Activated T-cell treated with anti-CD3 and anti-CD28 coated beads, Interleukin-2, amount 50 U/mL, for 4 hours (primary cell): ENCODE measurements at places on chromosomes 1 and 21.

- DNase-seq: no peak
These were observed 218.8 kb upstream of the TMPRSS15 start for GRCh38 chr21:18622383-18622782.

GRCh38 chr1:26799479-26800142 lies 11.9 kb downstream of the PIGV start:
- DNase-seq: peak; percentile 39

GRCh38 chr1:245869847-245870246 lies 637.2 kb downstream of the SMYD3 start:
- DNase-seq: no peak

DNA sequence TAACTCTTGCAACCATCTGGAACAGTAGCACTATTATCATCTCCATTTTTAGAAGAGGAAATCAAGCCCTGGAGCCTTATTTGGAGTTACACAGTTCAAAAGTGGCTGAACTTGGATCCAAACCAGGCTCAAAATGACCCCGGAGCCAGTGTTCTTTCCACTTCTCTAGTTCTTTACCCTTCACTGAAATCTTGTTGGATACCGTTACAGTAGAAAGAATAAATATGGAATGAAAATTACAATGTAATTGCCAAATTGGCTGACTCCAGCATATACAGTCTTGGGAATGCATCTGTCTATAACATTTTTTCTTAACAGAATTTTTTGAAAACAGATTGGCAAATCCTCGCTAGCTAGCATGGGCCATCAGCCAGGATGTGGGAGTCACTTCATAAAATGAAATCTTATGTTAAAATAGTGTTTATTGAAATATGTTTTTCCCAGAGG lies 261.4 kb downstream of the CTH start:
- DNase-seq: no peak

DNA sequence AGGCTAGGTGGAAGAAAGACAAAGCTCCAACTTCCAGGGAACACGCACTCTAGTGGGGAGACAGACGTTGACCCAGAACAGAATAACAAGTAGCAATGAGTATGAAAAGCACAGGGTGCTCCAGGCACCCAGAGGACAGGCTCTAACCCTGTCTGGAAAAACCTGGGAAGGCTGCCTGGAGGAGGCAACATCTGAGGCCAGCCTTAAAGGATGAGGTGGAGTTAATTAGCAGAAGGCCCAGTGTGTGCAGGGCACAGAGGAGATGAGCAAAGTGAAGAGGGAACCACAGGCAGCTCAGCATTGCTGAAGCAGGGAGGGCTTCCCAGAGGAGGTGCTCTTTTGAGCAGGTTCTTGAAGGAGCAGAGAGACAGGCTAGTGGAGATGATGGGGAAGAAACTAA lies 126.7 kb upstream of the KLHDC7A start:
- no peak for DNase-seq

DNA sequence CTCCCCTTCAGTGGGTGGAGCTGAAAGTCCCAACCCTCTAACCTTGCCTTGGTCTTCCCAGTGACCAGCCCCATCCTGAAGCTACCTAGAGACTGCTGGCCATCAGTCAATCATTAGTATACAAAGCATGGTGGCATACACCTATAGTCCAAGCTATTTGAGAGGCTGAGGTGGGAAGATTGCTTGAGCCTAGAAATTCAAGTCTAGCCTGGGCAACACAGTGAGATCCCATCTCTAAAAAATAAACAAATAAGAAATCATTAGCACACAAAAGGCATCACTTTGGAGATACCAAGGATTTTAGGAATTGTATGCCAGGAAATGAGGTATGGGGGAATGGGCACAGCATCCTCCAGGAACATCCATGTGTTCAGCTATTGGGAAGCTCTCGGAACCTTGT lies 4.4 kb upstream of the IFI6 start:
- DNase-seq: no peak

GRCh38 chr1:183089025-183089639 lies 65.9 kb downstream of the LAMC1 start:
- no peak for DNase-seq

GRCh38 chr1:20465187-20465586 lies 20.8 kb downstream of the CAMK2N1 start:
- DNase-seq: no peak

- no peak for DNase-seq
These were observed 775 bp downstream of the MMEL1 start for GRCh38 chr1:2632051-2632430.

DNA sequence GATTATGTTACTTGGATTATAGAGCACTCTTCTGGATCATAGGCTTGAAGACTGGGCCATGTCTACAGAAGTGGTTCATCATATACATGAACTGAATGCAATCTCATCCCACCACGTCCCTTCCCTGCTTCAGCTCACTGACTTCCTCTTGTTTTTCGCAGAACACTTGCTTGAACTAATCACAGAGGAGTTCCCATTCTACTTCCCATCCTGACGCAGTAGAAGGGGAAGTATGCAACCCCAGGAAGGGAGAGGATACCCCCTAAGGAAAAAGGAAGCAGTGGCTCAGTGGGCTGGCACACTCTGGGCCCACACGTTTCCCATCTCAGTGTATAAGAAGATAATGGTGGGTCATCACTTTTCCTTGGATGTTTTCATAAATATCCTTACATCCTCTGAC lies 36.2 kb downstream of the CASQ2 start:
- no peak for DNase-seq

- DNase-seq: peak; percentile 36
These were observed 2.3 kb downstream of the IL6R start for GRCh38 chr1:154407198-154408091.

DNA sequence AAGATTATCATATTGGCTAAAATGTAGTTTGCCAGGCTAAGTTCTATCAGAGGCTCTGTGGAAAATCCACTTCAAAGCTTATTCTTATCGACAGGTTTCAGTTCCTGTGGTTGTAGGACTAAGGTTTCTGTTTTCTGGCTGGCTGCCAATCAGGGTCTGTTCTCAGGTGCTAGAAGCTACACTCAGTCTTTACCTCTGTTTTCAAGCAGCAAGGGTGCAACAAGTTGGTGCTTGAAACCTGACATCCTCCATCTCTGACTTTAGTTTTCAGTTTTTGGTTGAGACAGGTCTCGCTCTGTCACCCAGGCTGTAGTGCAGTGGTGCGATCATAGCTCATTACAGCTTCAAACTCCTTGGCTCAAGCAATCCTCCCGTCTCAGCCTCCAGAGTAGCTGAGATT lies 15.3 kb upstream of the TMCO2 start:
- peak; percentile 10 for DNase-seq

GRCh38 chr1:205293350-205294074 lies 28.0 kb downstream of the NUAK2 start:
- no peak for DNase-seq

GRCh38 chr1:2276803-2277580 lies 48.9 kb downstream of the SKI start:
- no peak for DNase-seq

DNA sequence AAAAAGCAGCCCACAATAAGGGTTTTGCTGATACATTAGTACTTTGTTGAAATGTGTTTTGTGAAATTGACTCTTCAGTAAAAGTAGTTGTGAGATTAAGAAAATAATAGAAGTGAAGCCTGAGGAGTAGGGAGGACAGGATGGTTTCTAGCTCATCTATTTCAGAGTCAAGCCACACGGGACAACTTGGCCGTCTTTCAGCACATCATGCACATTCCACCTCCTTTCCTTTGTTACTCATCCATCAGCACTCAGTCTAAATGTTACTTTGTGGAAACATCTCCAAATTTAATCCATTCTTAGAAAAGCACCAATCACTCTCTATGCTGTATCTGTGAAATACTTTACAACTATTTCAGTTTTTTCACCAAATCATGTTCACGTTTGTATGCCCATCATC lies 223.3 kb downstream of the FGGY start:
- no peak for DNase-seq

DNA sequence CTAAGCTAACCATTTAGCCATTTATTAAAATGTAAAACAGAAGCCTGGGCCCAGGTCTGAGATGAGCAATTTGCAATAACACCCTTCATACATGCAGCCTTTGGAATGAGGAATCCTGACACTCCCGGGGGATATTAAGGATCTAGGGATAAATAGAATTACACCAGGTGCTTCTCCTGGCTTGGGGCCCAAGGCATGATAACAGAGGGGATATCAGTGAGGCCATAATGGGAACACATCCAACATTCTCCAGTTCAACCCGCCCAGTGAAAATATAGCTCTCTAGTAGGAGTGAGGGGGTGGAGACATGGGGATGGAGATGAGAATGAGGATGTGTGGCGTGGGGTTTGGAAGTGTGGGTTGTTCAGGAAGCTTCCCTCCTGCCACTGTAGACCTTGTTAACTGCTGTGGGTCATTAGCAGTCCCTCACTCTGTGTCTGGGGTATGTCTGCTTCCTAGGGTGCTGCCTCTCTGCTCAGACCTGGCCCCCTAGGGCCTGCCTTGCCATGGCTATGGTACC lies 57.9 kb upstream of the KANK4 start:
- DNase-seq: no peak

DNA sequence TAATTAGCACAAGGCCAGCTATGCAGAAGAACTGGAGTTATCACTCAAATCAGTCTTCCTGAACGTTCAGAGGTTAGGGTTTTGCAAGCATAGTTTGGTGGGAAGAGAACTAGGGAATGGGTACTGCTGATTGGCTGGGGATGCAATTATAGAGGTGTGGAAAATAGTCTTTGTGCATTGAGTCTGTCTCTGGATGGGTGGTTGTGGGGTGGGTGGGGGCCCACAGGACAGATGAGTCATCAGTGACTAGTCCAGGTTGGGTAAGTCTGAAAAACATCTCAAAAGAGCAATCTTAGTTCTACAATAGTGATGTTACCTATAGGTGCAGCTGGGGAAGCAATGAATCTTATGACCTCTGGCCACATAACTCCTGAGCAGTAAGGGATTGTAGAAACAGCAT lies 89.7 kb upstream of the HMCN1 start:
- no peak for DNase-seq

DNA sequence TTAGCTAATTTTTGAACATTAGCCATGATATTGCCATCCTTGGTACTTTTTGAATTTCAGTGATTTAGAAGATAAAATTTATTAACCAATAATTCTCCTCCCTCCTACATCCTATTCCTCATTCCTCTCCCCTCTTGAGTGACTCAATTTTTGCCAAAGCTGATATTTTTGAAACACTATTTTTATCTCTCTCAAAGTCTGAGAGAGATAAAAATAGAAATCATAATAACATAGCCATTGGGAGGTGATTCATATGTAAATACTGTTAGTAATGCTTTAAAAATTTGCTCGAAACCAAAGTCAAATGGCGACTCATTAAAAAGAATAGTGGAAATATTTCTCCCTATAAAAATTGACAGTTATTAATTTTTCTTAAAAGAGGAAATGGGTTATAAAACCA lies 97.4 kb downstream of the PATJ start:
- DNase-seq: no peak

DNA sequence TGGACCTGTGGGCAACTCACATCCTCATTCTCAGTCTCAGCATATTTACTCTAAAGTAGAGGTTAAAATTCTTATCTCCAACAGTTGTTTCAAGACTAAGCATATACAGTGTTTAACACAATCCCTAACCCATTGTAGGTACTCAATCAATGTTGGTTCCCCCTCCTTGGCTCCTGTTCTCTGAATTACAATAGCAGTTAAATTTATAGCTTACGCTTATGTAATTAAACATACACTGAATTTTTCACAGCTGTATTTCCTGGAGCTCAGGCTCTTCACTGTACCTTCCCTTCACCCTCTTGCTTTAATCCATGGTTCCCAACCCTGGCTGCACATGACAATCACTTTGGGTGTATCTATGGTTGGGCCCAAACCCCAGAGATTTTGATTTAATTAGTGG lies 89.4 kb downstream of the LPAR3 start:
- DNase-seq: no peak

- DNase-seq: no peak
These were observed 51.0 kb upstream of the GORAB start for GRCh38 chr1:170481000-170481399.

- DNase-seq: no peak
These were observed 12.6 kb upstream of the IFNAR2 start for GRCh38 chr21:33217138-33217520.

DNA sequence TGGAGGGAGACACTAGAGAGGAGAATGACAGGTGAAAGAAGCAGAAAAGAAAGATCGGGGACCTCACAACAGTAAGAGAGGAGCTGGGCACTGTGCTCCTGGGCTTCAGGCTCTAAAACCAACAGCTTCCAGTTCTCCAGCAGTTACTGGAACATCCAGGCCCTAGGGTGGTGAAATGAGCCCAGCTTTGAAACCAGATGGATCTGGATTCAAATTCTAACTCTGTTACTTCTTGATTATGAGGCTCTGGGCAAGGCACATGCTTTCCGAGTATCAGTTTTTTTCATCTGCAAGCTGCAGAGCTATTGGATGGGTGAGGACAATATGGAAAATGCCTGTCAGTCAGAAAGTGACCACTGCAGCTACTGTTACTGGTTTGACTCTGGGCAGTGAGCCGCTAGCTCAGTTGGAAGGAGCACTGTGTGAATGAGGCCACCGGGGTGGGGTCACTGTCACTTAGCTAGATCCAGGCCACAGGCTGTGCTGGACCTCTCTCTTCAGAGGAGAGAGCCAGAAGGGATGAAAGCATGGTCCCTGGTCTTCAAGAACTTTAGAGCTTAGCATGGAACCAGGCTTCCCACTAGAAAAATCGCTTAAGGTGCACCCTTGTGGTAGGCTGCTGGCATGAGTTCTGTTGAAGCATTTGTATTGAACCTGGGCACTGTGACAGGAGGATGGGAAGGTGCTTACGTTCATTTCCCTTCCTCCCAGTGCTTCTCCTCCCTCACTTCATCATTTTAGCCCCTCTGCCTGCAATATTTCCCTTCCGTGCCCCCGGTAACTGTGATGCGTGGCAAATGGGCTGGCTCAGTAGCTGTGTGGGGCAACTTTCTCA lies 12.2 kb downstream of the PLEKHO1 start:
- DNase-seq: no peak

- DNase-seq: no peak
These were observed 46.9 kb upstream of the SMYD2 start for GRCh38 chr1:214233856-214234634.

DNA sequence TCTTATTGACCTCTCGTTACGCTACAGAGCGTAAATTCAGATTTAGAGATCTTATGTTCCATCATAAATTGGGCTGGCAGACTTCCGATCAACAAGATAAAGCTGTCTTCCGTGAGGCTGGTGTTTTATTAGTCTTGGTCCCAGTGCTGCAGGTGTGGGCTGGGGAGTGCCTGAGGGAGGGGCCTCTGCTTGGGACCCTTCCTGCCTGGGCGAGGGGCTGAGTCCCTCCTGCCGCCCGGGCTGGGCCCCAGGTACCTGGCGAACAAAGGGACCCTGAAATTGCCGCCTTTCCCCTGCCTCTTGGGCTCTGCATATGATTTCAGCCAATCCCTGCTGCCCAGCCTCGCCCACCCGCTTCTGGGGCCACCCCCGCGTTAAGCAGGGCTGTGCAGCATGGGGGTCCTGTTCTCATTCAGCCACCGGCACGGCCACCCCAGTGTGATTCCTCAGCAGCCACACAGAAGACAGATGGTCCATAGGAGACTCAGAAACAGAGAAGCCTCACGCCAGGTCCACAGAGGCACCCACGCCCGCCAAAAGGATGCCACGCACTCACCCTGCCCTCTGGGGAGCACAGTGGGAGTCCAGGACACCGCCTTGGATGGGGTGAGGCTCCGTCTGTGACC lies 6.1 kb upstream of the SAMD11 start:
- DNase-seq: no peak

GRCh38 chr1:11523261-11523660 lies 44.3 kb downstream of the DISP3 start:
- no peak for DNase-seq

GRCh38 chr1:61184040-61184713 lies 101.8 kb downstream of the NFIA start:
- no peak for DNase-seq
